ENCODE measurements at places on chromosomes 2 and 18.
A peak's percentile ranks its signal among the peaks of the same experiment; 100 is the strongest.

DNA sequence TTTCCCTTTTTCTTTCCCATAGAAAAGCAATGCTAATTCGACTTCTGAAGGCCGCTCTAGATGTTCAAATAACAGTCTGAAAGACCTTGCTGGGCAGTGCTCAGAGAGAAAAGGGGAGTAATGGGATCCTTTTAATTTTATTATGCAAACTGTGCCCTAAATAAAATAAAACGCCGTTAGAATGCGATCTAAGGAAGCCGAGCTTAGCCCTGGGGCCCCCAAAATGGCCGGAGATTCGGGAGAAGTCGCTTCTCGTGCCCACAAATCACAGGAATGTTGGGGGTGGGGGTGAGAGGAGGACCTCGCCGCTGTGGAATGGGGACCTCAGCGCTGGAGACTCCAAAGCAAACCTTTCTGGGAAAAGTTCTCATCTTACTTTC lies 8.4 kb upstream of the POU3F3 start:
- DNase-seq = no peak

DNA sequence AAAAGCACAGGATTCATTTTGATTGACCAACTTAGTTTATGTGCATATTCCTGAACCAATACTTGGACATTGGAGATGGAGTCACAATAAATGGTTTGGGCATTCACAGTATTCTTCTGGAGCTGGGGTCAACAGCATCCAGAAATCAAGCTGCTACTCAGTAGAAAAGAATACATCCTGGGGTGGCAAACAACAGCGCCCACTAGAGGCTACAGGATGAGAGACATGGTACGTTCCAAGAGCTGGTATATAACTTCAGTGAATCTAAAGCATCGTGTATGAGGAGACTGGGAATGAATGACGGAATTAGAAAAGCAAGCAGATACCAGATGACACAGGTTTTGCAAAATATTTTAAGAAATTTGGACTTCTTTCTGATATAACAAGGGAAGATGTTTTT lies 142.9 kb upstream of the FIGN start:
- DNase-seq = no peak

GRCh38 chr2:68172990-68173700 lies 15.5 kb downstream of the PNO1 start:
- DNase-seq = no peak

DNA sequence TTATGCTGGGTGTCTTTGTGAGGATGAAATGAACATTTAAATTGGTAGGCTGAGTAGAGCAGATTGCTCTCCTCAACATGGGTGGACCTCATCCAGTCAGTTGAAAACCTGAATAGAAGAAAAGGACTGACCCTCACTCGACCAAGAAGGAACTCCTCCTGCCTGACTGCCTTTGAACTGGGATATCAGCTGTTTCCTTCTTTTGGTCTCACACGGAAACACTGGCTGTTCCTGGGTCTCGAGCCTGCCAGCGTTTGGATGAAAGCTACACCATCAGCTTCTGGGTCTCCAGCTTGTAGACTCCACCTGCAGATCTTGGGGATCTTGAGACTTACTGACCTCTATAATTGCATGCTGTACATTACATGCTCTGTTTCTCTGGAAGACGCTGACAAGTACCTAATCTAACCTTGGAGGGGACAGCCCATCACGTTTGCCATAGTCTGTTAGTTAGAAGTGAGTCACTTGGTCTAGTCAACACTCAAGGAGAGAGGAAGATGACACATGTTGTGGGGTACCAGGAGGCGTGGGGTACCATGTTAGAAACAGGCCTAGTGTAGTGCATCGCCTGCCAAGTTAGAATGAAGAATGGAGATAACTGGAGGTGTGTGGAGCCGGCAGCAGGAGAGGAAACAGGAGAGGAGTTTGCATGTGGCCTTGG lies 267.0 kb downstream of the MREG start:
- no peak for DNase-seq

DNA sequence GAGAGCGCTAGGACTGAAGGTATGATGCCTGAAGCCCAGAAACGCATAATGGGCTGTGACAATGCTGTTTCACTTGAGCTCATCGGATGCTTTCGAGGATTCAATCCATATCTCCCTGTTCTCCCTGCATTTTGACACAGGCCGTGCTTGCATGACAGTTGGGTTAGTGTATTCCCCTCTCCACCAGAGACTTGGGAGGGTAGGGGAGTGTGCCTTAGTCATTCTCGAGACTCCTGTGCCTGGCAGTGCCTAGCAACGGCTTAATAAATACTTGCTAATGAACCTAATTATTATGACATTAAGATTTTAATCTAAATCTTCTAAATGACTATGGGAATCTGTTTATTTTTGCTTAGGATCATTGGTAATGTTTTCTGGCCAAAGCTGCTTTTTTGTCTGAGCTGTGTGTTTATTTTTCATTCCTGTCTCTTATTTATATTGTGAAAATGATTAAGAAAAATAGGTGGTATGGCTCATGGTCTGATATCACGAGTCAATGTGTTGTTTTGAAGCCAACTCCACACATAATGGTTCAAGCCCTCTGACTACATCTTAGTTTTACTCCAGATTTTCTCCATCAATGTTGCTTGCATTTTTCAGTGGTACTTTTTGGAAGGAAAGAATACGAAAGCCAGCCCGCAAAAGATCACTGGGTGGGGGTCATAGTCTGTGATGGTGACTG lies 61.3 kb downstream of the NEDD4L start:
- DNase-seq = no peak

- DNase-seq = no peak
Observed at GRCh38 chr18:59551902-59552635, 145.2 kb downstream of the CCBE1 start.

DNA sequence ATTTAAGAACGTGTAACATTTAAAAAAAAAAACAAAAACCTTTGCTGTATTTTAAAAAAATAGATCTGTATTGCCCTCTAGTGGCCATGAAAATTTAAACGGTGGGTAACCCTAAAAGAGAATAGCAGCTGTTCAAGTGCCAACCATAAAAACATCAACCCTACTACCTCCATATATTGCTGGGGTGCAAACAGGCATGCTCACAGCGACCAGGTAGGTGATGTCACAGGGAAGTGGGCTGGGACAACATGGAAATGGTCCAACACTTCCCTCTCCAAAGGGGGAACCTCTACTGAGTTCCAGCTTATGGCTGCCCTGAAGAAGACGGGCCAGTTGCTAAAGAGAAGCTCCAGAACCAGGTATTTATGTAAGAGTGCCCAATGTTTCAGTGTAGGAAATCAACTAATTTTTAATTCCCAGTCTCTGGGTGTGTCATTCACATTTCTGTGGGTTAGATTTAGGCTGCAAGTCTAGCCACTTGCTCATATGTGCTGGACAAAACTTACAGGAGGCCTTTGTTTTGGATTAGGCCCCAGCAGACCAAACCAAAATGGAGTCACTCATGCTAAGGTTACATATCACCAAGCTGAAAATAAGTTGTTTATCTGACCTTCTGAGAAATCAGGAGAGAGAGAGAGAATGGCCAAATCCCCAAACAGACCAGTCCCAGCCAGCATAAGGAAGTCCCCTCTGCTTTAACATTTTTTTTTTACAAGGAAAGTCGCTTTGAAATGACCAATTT lies 54.5 kb downstream of the SKA1 start:
- DNase-seq = no peak

DNA sequence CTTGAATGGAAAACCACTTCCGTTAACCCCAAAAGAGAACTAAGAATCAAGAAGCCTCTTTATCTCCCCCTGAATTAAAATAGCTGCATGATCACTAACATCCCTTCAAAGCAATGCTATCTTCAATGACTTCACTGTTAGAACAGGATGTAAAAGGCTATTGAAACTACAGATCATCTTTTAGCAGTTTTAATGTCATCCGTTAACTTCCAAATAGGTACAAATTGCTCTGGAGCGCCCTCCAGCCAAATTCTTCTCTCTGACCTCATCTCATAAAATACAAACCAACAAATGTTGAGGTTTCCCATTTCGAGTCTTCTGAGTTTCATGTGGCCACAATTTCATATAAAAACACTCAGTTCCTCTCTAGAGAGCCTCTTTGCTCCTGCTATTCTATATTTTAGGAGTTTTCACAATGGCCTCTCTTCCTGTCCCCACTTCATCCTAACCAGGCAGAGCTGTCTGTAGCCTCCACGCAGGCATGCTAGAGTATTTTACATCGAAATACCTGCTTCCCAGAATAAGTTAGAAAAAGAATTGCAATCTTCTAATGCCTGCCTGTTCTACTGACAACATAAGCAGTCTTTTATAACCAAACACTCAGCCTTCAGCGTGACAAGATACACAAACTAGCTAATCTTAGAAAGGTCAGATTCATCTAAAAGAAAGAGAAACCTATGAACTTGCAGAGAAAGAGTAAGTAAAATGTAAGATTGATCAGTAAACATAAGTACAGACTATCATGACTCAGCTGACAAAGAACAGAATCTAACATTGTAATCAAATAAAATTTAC lies 37.9 kb downstream of the B4GALT6 start:
- no peak for DNase-seq

DNA sequence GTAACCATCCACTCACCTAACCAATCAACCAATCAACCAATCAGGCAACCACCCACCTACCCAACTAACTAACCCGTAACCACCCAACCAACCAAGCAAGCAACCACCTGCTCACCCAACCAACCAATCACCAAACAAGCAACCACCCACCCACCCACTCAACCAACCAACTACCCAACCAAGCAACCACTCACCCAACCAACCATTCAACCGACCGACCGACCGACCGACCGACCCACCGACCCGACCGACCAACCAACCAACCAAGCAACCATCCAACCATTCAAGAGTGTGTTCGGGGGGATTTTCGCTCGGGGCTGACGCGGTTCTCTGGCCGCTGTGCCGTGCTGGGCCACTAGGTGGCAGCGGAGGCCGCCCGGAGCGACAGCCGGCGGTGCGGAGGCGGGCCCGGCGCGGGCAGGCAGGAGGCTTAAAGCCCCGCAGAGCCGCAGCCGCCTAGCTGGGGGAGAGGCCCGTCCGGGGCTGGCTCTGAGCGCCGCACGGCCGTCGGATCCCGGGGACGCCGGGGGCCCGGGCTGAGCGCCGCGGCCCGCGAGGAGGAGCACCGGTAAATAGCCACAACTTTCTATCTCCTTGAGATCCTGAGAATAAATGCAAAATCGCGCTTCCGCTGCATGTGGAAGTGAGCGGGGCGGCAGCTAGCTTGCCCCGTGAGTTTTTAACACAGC lies at the start of gene MC5R:
TSS of gene MC5R (plus strand) at position 443 of the 689 bp plus-strand sequence. CDS start 1,617 bp downstream, outside the sequence.
- peak; percentile 48 for DNase-seq

DNA sequence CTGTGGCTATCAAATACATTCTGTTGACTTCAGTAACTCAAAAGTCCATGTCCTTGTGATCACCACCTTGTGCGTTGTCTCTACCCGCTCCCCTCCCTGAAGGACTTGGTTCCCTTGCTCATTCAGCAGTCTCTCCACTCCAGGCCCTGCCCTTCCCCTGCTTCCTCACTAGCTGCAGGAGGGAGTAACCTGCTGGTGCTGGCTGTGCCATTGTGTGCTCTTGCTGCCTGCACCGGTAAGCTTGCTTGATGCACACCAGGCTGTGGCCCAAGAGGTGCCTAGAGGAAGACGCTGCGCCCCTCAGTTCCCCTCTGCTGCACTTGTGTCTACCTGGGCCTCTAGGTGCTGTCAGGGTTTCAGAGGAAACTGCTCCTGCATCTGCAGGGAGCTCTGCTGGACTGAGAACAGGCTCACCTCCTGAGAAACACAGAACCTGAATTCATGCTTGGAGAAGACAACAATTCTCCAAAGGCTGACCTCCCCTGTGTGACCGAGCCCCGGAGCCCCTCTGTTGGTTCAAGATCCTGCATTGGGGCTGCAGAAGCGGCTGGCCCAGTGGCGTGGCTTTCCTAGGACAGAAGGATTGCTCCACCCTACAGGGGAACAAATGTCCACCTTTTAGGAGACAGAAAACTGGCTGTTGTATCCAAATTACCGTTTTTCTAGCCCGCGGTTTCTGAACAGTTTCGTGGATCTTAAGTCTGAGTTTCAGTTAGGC lies 33.6 kb downstream of the PTPRM start:
- no peak for DNase-seq

GRCh38 chr2:62216113-62216512 lies 20.2 kb downstream of the B3GNT2 start:
- DNase-seq = no peak

DNA sequence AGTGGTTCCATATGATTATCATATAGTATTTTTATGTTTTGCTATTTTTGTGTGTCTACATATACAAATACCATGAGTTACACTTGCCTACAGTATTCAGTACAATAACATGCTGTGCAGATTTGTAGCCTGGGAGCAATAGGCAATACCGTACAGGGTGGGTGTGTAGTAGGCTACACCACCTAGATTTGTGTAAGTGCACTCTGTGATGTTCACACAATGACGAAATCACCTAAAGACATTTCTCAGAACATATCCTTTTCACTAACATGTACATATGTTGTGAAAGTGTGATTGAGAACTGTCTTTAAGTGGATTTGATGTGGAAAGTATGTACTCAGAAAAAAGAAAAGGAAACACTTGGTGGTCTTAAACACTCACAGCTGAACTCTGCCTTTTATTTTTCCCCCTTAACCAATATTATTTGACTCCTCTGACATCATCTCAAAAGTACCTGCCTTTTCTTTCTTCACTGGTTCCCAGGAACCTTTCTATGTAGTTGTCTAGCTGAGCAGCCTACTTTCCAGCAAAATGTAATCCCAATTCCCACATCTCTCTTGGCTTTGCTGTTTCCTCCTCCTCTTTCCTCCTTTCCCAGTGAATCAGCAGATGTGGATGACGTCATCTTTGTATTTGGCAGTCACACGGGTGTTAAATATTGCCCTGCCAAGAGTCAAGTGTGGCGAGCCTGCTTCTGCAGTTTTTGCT lies 47.7 kb downstream of the OSBPL6 start:
- no peak for DNase-seq

DNA sequence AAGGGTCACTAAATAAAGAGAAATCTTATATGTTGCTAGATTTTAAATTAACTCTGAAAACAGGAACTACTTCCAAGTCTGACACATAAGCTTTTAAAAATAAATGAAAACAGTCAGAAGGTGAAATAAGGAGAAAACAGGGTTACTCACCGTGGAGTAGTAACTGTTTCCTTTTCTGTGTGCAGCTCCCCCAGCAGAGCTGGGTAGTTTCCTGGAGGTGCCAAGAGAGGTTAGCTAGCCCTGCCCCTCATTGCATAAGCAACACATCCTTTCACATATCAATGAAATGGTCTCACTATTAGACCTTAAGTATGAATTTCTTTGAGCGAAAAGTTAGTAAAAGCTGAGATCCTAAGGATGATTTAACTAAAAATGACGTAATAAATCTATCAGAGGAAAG lies 54.0 kb upstream of the GPR75 start:
- DNase-seq = no peak
